Suppressor macrophage (primary cell): ENCODE measurements at places on chromosomes 5 and 9.
A peak's percentile ranks its signal among the peaks of the same experiment; 100 is the strongest.

DNA sequence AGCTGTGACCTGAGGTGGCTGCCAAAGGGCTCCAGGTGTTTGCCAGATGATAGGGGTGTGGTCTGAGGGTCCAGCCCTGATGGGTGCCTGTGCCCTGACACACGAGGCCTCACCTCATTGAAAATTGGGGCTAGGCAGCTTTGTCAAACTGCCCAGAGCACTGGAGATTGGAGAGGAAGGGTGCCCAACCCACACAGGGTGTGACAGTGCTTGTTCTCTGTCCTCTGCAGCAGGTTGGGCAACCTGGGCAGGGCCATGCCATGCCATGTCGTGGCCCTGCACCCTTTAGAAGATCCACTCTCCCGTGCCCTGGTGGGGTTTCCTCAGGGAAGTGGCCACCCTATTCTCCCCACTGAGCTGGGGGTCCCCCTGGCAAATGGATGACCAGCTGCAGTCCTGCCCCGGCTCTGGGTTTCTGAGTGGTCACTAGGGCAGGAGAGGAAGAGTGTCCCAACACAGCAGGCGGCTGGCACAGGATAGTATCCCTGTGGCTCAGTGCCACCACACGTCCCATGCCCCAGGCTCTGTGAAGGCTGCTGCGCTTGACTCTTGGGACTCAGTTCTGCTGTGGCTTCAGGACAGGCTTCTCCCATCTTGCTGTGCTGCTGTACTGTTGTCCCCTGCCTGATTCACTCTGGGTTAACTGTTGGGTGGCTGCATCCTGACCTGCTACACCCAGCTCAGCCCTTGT, 100.8 kb upstream of the PITX1 start:
- no peak for DNase-seq

- peak; percentile 77 for DNase-seq
Observed at GRCh38 chr9:37908698-37909186, 4.8 kb upstream of the SLC25A51 start.

- peak; percentile 26 for DNase-seq
Observed at GRCh38 chr9:112752334-112753125, 2.0 kb downstream of the SNX30 start.

- no peak for DNase-seq
Observed at GRCh38 chr5:137147346-137147745, 351.8 kb downstream of the SPOCK1 start.

GRCh38 chr5:58330781-58331180, 129.1 kb downstream of the PLK2 start:
- no peak for DNase-seq

- DNase-seq, result no peak
Observed at GRCh38 chr5:36939969-36940858, 63.6 kb downstream of the NIPBL start.

GRCh38 chr5:71977311-71977710, 130.0 kb upstream of the MAP1B start:
- DNase-seq, result no peak

DNA sequence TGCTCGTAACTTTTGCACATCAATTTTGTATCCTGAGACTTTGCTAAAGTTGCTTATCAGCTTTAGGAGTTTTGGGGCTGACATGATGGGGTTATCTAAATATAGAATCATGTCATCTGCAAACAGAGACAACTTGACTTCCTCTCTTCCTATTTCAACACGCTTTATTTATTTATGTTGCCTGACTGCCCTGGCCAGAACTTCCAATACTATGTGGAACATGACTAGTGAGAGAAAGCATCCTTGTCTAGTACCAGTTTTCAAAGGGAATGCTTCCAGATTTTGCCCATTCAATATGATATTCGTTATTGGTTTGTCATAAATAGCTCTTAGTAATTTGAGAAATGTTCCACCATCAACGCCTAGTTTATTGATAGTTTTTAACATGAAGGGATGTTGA, 65.4 kb upstream of the CDH12 start:
- DNase-seq, result no peak

GRCh38 chr5:95799191-95799835, 23.2 kb downstream of the GLRX start:
- no peak for DNase-seq

- DNase-seq, result no peak
Observed at GRCh38 chr5:67378256-67378655, 181.7 kb upstream of the CD180 start.

GRCh38 chr9:38263532-38263931, 129.0 kb upstream of the ALDH1B1 start:
- DNase-seq, result peak; percentile 53

GRCh38 chr9:126380447-126380846, 53.8 kb downstream of the MVB12B start:
- no peak for DNase-seq

DNA sequence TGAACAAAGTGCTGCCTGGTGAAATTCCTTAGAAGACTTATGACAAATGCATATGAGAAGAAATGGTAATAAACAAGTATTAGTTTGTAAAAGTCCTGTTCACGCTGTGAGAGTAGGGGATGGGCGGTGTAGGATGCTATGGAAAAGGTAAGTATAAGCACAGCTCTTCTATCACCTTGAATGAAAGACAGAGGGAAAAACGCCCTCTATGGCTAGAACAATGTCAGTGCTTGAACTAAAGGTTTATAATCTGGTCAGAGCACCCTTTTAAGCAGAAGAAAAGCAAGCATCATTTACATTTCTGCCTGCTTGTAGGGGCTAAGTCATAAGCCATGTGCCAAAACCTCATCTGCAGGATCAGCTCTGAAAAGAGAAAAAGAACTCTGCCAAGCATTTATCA, 115.2 kb downstream of the LHFPL2 start:
- DNase-seq, result no peak

- no peak for DNase-seq
Observed at GRCh38 chr9:113475031-113475430, 11.5 kb downstream of the RGS3 start.

GRCh38 chr9:37788332-37788731, 3.5 kb upstream of the EXOSC3 start:
- DNase-seq, result no peak

DNA sequence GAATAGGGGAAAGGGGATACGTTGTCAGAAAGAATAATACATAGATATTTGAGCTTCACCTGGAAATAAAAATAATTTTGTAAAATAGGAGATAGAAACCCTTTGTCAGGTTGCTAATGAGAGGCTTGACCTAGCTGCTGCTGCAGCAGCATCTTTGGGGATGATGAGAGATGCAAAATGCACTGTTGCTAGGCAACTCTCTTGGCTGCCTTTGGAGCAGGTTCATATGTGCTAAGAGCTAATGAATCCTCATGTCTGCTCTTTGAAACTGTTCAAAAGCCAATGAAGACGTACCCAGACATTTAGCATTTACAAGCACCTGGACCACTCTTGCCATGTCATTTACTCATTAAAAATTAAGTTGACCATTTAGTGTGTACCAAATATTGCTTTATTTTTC, 121.7 kb downstream of the FOCAD start:
- DNase-seq, result no peak

DNA sequence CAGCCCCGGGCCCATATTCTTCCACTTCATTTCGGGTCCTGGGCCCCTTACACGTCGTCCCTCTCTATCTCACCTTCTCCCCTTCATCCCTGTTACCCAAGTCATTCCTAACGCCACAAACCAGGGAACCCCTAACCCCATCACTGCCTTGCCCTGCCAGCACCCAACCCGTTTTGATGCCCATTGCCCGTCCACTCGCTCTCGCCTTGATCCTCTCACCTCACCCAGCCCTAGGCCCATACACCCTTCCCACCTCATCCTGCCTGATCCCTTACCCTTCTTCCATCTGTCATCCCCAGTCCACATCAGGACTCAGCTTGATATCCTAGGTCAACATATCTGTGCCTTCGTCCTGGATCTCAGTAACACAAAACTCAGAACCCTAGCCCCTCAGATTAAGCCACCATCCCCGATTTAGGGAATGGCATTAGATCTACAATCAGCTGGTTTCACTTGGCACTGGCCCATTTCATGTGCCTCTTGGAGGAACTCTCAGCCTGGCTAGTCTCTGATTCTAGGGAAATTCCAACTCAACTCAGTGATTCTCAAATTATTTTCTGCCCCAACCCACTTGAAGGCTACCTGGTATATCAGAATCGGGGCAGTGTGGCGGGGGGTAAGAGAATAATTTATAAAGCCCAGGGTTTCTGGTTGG, 489 bp downstream of the CHMP5 start:
- DNase-seq, result peak; percentile 30

DNA sequence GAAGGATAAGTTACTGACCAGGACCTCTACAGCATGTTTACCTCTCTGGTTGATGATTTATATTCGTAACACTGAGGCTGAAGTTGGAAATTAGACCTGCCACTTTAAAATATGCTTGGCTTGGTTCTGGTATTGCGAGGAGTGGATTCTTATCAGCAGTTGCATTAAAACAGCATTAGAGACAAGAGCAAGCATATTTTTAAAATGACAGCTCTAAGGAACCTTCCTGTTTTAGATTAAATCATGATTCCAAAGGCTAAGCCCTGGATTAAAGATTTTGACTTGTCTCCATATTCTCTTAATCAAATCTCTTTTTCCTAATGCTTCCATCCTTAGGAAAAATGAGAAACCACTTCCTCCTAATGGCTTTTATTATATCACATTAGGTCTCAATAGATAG, 277.8 kb downstream of the KCTD16 start:
- DNase-seq, result no peak

DNA sequence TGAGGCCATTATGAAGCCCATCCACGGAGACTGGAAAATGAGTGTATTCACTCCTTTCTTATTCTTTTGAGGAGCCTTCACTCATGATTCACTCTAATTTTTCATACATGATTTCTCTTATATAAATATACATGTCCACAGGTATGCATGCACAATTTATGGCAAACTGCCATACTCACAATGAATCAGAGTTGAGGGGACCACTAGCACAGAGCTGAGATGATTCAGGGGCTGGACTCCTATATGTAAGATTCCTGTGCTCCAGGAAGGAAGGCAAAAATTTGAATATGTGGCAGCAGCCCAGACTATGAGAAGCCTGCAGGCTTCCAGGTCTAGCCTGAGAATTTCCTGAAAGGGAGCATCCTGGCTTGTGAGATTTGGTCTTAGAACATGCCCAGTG, 484.6 kb downstream of the PRELID2 start:
- DNase-seq, result no peak

GRCh38 chr5:64166201-64166959, 737 bp downstream of the RNF180 start:
- DNase-seq, result no peak

DNA sequence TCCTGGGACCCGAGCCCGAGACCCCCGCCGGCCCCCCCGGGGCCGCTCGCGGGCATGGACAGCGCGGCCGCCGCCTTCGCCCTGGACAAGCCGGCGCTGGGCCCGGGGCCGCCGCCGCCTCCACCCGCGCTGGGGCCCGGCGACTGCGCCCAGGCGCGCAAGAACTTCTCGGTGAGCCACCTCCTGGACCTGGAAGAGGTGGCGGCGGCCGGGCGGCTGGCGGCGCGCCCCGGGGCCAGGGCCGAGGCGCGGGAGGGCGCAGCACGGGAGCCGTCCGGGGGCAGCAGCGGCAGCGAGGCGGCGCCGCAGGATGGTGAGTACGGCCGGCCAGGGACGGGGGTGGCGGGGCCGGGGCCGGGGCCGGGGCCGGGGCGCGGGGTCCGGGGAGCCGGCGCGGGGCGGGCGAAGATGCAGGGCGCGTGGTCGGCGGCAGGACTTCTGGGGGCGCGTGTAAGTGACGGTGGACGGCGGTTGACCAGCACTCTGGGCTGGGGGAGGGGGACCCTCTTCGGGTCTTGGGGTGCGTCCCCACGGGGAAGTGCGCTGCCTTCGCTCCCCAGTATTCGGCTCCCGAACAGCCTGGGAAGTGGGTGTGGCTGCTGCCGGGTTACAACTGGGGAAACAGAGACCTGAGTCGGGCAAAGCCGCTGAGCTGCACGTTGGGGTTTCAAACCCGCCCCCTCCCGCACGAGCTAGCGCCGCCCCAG, 520 bp downstream of the PRRX2 start:
- DNase-seq, result no peak

DNA sequence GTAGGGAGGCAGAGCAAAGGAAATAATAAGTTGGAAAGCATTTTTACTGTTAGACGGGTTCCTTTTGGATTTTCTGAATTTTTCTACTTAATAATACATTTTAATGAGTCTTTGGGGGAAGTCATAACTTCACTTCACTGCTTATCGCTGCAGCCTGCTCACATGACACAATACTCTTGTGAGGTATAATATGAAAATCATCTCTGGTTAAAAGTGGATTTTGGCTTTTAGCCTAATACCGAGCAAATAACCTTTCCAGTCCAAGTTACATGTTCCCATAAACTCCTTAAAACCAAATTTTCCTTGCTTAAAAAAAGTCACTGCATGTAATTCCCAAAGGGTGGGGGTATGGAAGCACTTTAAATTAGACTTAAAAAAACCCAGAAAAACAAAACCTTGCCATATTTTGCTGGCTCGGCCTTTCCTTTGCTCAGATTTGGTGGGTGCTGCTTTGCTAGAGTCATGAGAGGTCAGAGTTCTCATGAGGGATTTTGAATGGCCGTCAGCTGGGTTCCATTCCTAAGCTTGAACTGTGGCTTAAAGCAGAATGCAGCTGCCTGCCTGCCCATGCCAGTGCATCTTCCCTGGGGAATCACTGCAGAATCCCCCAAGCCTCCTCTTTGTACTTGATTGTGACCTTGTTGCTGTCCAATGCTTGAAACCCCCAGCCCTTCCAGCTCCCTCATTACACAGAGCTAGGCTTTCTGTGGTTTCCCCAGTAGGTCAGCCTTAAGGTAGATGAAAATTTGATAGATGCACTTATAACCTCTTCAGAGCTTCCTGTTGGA, 331.8 kb downstream of the KDM4C start:
- DNase-seq, result no peak

- no peak for DNase-seq
Observed at GRCh38 chr5:107633171-107633901, 37.4 kb downstream of the EFNA5 start.

DNA sequence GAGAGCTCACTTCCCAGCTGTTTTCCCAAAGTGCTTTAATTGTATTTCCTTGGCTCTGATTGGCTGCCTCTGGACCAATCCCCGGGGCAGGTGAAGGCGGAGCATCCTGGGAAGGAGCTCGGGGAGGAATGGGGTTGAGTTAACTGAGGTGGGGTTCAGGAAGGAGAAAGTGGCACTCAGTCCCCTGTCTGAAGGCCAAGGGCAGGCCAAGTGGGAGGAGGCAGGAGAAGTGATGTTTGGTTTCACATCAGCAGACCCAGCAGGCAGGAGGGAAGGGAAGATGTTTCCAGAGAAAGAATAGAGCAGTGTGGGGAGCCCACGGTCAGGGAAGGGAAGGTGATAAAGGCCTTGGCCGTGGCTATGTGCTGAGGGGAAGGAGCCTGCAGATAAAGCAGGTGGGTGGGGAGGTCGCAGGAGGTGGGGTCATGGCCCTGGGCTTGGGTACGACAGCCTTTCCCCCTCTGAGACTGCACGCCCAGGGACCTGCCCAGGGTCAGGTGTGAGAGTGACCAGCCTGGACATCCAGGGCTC, 3.1 kb downstream of the TSPAN17 start:
- DNase-seq, result no peak

DNA sequence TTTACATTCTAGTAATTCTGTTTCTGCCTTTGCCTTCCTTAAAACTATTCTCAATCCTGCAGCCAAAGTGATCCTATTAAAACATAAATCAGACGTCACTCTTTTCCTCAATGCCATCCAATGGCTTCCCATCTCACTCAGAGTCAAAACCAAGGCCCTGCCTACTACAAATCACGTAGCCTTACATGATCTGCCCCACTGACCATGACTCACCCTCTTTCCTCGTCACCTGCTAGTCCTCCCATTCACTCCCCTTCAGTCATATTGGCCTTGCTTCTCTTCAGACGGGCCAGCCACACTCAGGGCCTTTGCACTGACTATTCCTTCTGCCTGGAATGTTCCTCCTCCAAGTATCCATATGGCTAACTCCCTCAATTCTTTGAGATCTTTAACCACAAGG, 39.0 kb upstream of the DMXL1 start:
- DNase-seq, result peak; percentile 91
